Right renal cortex interstitium (tissue), 3 donors: ENCODE measurements at places on chromosomes 7 and 10. TPM values are rescaled to one million over a fixed set of nuclear protein-coding genes. Genes with fewer than 3 reads are reported as not detected.

The CALY gene
- not detected for polyA plus RNA-seq

The AGR2 gene
- 75.9 TPM for polyA plus RNA-seq

GRCh38 chr10:91296471-91296870, 76.0 kb downstream of the PCGF5 start:
- no peak for DNase-seq

GRCh38 chr7:101397770-101398324, 35.2 kb downstream of the COL26A1 start:
- no peak for DNase-seq

The BLOC1S2 gene
- 38.7 TPM for polyA plus RNA-seq

The CLDN4 gene
- polyA plus RNA-seq: 68.7 TPM

DNA sequence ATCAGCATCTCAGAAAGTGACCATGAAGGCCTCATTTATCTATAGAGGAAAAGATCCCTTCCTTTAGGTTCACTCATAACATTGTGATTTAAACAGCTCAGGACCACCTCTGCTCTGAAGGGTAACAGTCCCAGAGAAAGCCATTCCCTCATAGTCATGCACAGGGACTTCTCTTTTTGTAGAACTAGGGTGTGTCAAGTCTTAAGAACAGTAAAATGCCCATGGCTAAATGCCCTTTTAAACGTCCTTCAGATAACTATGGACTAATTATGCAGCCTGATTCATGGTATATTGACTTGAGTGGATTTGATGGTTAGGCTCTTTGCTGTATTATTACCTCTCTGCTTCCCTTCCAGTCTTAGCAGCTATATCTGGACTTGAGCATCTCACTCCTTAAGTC, 337.8 kb downstream of the SORCS1 start:
- DNase-seq: no peak

The PNLIPRP2 gene
- polyA plus RNA-seq: not detected

DNA sequence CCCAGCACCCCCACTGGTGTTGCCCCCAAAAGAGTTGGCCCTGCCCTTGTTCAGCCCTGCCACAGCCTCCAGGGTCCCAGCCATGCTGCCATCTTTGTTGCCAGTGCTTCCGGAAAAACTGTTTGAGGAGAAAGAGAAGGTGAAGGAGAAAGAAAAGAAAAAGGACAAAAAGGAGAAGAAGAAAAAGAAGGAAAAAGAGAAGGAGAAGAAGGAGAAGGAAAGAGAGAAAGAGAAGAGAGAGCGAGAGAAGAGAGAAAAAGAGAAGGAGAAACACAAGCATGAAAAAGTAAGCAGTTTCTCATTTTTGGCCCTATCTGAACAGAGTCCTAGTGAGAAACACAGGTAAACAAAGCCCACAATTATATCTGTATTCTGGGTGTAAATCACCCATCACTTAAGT, 89.0 kb upstream of the GATA3 start:
- no peak for DNase-seq

DNA sequence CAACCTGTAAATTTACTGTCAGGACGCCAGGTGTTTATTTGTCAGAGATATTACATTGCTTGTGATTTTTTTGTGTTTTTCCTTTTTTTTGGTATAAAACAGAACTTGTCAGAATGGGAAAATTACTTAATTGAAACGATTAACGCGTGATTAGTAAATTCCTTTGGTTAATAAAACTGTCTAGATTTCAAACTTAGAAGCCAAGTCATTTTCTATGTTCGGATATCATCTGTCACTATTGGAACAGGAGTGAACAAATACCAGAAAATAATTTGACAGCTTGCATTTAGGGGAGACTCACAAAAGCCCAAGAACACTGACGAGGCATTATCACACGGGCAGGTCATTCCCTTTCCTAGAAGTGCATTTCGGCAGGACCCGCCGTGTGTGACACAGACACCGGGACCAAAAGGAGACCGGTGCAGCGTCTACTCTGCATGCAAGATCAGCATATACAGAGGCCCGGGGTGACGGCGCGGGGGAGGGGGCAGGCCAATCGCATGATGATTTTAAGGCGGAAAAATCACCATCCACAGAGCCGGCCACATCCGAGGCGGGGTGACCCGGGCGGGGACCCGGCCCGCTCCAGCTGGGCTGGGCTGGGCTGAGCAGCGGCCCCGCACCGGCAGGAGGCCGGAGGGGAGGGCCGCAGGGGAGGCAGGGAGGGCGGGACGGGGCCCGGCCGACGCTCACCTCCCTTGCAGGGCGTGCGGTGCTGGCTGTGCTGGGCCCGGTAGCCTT, 841 bp downstream of the GLUD1 start:
- DNase-seq: no peak

- DNase-seq: no peak
Observed at GRCh38 chr10:93190372-93190771, 116.7 kb downstream of the CYP26A1 start.
